ENCODE measurements at places on chromosomes 5 and 9. TPM values are rescaled to one million over a fixed set of nuclear protein-coding genes. Genes with fewer than 3 reads are reported as not detected.

Gene MYMK
- not detected for total RNA-seq

Gene MARCOL
- total RNA-seq, result not detected

Gene KLF4
- 5.8 TPM for total RNA-seq

Gene GRIA1
- total RNA-seq, result 1.3 TPM
